Stimulated activated CD4-positive, alpha-beta T cell treated with anti-CD3 and anti-CD28 coated beads, Interleukin-4, amount 100 ng/mL, for 1 hour (primary cell): ENCODE measurements at places on chromosomes 6 and 20.

DNA sequence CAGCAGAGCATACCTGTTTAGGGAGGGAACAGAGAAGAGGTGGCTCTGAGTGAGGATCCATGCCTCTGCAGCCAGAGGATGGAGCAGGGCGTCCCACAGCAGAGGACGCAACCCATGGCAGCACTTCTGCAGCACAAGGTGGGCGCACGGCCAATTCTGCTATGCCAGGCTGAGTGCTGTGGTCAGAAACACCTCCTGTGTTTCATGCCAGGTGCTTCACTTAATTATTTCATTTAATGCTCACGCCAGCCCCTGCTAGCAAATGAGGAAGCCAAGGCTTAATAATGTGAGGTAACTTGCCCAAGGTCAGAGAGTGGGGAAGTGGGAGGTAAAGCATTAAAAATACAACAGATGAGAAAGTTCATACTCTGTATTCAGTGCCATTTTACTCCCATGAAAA, 68.5 kb upstream of the PTGIS start:
- DNase-seq = no peak

DNA sequence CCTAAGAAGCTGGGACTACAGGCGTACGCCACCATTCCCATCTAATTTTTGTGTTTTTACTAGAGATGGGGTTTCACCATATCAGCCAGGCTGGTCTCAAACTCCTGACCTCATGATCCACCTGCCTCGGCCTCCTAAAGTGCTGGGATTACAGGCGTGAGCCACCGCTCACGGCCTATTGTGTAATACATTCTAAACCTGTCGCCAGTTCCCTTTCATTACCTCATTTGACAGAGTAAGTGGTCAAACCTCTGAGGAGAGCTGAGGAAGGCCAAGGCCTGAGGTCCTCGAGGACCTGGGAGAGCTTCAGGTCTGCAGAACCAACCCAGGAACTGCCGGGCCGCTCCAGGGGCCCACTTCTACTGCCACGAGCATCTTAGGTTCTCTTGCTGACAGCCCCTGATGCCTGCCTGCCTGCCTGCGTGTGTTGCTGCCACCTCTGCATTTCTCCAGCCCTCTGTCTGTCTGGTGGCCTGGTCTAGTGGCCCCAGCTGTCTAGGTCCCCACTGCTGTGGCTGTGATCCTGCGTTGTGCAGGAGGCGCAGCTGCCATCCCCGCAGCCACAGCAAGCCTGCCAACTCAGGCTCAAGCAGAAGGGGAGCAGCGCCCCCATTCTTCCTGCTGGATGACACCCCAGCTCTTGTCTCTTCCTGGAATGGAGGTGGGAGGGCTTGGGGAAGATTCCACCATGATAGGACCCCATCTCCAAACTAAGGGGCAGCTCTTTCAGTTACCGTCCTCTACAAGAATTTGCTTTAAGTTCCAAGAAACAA, 45.3 kb downstream of the PRR18 start:
- DNase-seq = no peak

DNA sequence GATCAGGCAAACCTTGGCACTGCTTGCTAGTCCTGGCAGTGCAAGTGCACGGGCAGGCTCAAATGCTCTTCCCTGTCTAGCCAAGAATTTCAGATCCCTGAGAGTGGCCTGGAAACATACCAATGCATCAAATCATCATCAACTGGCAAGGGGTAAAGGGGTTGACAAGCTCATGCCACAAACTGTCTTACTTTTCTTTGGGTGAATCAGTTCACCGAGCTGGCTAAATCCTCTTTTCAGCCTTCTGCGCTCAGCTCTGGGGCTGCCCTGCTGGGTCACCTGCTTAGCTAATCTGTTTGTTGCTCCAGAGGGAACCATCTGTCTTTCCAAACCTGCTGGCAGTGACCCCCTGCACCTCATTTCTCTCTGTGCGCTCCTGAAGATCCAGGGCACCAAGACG, 59.5 kb downstream of the LYRM4 start:
- DNase-seq = no peak

- no peak for DNase-seq
Measured at GRCh38 chr20:5657190-5657875, 92.9 kb upstream of the SHLD1 start.

GRCh38 chr6:130421585-130421984, 55.8 kb downstream of the TMEM200A start:
- DNase-seq = no peak

GRCh38 chr20:51122931-51123658, 100.2 kb upstream of the KCNG1 start:
- DNase-seq = no peak

- DNase-seq = no peak
Measured at GRCh38 chr6:25179051-25179778, 100.0 kb upstream of the CARMIL1 start.

DNA sequence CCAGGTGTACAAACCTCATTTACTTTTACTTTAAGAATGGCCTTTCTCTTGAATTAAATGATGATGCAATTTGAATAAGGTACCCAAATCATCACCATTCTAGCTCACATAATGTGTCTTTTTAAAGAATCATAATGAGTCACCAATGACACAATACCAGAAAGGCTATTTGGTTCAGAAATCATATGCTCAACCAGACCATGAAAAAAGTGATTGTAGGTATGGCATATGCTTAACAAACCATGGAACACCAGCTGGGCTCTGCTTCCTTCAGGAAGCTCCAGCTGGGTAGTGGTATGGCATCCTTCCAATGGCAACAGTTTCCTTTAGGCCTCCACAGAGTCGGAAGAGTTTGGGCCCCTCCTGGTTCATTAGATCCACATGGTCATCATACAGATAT, 128.2 kb downstream of the FRK start:
- no peak for DNase-seq

DNA sequence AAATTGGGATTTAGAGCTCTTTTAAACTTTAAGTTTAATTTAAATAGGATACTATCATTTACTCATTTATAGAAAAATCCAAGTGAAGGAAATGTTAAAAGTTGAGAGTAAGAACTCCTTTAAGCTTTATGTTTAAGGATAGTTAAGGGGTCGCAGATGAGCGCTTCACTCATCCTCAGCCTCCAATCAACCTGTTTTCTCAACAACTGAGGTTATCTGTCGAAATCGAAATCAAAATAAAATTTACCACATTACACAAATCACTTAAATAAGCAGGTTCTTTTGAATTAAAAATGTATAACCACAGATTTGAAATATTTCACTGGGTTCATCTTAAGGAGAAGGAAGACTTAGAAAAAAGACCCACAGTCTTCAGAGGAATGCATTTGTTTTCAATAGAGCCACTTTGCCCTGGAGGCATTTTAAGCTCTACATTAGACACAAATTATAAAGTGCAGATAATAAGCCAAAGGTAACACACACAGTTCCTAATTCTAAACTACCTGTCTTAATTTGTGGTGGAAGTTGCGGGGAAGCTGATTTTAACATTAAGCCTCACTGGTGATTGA, 5.5 kb downstream of the PAX1 start:
- no peak for DNase-seq

- no peak for DNase-seq
Measured at GRCh38 chr6:39524007-39524406, 201.2 kb downstream of the KIF6 start.

GRCh38 chr20:64256282-64256935, 861 bp downstream of the PCMTD2 start:
- DNase-seq = no peak

- no peak for DNase-seq
Measured at GRCh38 chr6:7324520-7324919, 11.5 kb upstream of the SSR1 start.

GRCh38 chr20:3734111-3734843, 1.8 kb downstream of the HSPA12B start:
- no peak for DNase-seq
